Astrocyte (in vitro differentiated cells and primary cell): ENCODE measurements at places on chromosomes 5 and 9. TPM values are rescaled to one million over a fixed set of nuclear protein-coding genes. Genes with fewer than 3 reads are reported as not detected.

Gene BARX1
- 0.62 and 0.73 TPM in 2 replicates for total RNA-seq

Gene FBP2
- not detected in 2 replicates for total RNA-seq

Gene NOL6
- 57.2 and 60.1 TPM in 2 replicates for total RNA-seq

Gene PTGES
- 1.2 and 2.5 TPM in 2 replicates for total RNA-seq

Gene CHSY3
- 9.4 and 11.9 TPM in 2 replicates for total RNA-seq

Gene BAAT
- 8.9 and 9.5 TPM in 2 replicates for total RNA-seq

Gene RGS3
- 92.5 and 106 TPM in 2 replicates for total RNA-seq

DNA sequence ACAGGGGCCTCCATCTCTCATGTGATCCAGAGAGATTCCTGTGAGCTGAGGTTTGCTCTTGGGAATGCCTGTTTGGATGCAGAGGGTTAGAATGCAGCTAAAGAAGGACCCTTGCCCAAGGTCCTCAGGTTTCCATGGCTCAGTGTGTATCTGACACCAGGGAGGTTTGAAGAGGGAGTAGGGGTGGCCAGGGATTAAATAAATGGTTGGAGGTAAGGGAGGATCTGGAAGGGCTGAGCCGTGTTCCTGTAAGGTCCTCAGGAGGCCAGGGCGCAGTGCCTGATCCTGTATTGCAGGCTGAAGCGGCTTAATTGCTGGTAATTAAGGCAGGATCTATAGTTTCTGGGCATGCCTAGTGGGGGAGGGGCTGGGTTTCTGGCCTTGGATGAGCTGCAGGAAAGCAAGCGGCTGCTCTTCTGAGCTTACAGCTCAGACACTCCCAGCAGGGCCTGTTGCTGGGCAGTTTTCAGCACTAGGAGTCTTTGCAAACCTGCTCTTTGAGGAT lies 41.5 kb upstream of the MAP1B start:
- peak; percentile 33 for DNase-seq

- no peak for DNase-seq
These were observed 29.8 kb downstream of the NR4A3 start for GRCh38 chr9:99851500-99851822.

DNA sequence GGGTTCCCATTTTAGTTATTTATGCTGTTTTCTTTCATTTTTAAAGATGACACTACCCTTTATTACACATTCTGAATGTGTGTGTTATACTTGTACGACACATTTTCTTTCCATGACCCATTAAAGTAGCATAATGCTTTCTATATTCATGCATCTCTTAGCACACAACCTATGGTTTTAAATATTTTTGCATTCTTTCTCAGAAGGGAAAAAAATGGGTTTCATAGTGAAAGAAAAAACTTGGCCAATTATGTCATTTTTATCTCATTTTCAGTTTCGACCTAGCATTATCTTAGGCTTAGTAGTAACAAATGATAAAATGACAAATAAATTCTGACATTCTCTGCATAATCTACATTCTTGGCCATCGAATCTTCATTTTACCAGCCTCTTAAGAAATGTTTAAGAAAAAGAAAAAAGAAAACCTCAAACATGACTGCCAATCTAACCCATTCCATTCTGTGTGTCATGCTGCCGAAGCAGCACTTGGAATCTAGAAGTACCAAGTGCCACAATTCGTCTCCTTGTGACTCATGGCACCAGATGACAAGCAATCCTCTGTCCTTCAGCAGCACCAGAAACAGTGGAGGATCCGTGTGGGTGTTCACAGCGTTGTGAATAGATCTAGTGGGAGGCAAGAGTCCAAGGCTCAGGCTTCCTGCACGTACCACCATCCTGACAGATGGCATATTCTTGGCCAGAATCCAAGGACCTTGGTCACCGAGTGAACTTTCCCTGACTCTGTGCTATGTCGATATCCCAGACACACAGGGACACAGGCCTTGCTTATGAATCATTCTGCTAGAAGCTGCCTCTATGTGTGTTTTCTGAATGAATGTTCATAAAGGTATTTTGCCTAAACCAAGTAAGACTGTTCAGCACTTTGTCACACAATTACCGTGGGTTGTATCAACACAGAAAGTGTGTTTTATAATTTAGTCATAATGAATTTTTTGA lies 502.7 kb downstream of the NR2F1-AS1 start:
- peak; percentile 98 for DNase-seq

- peak; percentile 52 for DNase-seq
These were observed 194.4 kb upstream of the TLE4 start for GRCh38 chr9:79377339-79377855.

- DNase-seq = no peak
These were observed 67.3 kb upstream of the VCAN start for GRCh38 chr5:83404182-83404716.

- peak; percentile 72 for DNase-seq
These were observed 2.7 kb downstream of the NXNL2 start for GRCh38 chr9:88537761-88538091.

DNA sequence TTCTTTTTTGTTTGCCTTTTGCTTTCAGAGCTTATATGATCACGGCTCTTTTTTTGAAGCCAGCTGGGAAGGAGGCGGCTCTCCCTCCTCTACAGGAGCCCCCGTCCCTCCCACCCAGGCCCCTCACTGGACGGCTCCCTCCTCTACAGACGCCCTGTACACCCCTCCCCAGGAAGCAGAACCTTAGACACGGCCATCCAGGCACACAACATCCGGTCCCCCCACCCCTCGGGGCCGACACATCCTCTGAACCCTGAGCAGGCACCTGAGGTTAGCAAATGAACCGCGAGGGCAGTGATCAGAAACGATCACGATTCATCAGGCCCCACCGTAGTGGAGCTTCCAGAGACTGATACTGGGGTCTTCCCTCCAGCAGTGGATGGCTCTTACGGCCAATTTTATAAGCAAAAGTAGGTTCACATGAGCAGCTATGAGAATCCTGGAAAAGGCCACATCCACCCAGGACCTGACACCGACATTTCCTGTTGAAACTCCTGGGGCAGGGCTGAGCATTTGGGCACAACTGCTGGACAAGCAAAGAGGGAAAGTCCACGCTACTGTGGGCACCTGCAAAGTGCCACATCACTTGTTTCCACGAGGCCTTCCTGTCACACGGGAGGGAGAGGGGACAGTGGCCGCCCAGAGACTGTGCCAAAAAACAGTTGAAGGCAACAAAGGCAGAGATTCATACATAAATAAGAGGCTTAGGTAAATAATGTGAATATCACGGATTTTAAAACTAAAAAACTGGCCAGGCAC lies 78.9 kb downstream of the SEMA4D start:
- no peak for DNase-seq

GRCh38 chr9:74861773-74862474 lies 25.8 kb downstream of the TRPM6 start:
- no peak for DNase-seq

DNA sequence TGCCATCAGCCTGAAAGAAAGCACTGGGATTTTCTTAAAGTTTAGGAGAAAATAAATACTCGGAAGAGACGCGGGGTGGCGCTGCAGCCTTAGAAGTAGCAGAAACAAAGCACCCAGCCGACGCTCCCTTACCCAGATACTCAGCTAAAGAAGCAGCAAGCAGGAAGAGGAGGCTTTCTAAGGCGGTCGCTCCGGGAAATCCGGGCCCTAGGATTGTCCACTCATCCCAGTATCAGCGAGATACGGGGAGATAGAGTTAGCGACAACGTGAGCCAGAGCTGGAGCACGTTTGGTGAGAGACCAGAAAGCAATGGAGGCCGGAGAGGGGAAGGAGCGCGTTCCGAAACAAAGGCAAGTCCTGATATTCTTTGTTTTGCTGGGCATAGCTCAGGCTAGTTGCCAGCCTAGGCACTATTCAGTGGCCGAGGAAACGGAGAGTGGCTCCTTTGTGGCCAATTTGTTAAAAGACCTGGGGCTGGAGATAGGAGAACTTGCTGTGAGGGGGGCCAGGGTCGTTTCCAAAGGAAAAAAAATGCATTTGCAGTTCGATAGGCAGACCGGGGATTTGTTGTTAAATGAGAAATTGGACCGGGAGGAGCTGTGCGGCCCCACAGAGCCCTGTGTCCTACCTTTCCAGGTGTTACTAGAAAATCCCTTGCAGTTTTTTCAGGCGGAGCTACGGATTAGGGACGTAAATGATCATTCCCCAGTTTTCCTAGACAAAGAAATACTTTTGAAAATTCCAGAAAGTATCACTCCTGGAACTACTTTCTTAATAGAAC lies at the start of gene PCDHB2:
Gene PCDHB2, plus strand, starts transcription at position 135 of the 782 bp plus-strand sequence. Its CDS starts 176 bp downstream, at position 311.
- peak; percentile 1 for DNase-seq

GRCh38 chr9:95148208-95148520 lies 169.3 kb downstream of the FANCC start:
- no peak for DNase-seq

DNA sequence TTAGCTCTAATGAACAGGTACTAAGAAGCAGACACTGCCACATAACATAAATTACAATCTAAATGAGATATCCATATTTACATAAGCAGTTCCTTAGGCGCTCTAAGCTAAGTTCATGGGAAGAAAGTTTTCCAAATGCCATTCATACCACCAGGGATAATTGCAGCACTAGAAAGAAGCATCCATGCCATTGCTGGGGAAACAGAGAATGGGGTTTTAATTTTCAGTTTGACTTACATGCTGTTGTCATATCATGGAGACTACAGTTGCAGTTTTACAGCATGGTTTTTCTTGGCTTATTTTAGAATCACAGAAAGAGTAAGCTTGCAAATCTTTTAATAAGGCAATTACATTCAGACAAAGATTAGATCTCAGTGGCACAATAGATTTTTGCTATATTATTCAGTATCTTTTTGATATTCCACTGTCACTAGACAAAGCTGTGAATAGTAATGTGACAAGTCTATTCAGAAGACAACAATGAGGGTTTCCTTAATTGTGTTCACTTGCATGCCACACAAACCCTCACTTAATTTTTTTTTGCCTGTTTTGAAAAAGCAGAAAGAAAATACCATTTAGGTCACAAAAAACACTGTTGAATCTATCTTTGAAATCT lies 108.4 kb upstream of the ELAVL2 start:
- no peak for DNase-seq

- no peak for DNase-seq
These were observed 79.8 kb downstream of the C5orf15 start for GRCh38 chr5:133888625-133888991.

- no peak for DNase-seq
These were observed 15.5 kb downstream of the DAPK1 start for GRCh38 chr9:87513161-87513560.

GRCh38 chr5:149775785-149776184 lies 45.7 kb downstream of the PPARGC1B start:
- DNase-seq = no peak

GRCh38 chr9:129776938-129777768 lies 24.3 kb upstream of the PTGES start:
- DNase-seq = peak; percentile 99

DNA sequence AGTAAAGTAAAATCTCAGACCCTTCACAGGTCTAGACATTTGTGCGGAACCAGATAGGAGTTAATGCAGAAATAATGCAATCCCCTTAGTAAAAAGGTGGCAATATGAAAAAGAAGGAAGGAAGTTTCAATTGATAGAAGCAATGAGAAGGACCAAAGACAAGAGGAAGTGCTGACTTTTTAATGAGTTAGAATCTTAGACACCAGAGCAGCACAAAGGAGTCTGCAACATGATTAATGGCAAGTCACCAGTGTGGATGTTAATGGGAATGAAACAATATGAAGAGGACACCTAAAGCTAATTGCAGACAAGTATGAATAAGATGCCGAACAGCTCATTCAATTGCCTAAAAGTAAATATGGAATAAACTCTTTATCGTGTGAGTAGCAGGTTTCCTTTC lies 50.9 kb downstream of the MEGF9 start:
- DNase-seq = no peak
